Fibroblast of pulmonary artery (primary cell): ENCODE measurements at places on chromosomes 6 and 20.

GRCh38 chr20:63843222-63843621 is 12.2 kb upstream of the ZBTB46 start:
- no peak for DNase-seq

DNA sequence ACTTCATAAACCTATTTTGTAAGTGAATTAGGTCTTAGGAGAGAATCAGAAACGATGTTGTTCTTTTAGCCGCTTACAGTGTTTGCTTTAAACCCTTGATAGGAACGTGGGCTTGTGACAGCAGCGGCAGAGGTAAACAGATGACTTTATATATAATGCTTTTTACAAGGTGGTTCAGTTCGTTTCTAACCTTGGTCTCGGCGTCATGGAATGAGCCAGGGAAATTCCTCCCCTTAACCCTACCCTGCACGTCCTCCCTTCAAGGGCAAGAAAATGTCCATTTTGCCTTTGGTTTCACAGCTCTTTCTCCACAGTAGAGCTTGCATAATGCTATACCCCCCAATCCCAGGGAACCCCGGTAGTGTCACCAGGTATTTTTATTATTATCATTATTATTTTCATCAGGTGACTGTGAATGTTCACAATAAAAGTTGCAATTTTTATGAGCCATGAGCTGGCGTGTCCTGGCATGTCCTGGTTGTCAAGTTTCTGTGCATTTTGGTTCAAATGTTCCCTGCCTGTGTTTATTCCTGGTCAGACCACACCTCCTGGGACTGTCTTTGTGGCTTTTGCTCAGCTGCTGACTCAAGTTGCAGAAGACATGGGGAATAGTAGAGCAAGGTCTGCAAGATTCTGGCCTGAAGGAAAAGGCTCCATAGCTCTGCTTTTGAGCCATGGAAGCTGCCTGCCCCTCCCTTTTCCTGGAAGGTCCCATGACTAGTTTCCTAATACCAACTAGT is 112.8 kb upstream of the BMP2 start:
- DNase-seq, result no peak

- no peak for DNase-seq
Observed at GRCh38 chr6:137487181-137487868, 6.9 kb downstream of the OLIG3 start.

- peak; percentile 39 for DNase-seq
Observed at GRCh38 chr6:157461000-157461915, 80.3 kb downstream of the ZDHHC14 start.

GRCh38 chr20:38406476-38406875 is 28.7 kb downstream of the SNHG17 start:
- no peak for DNase-seq

GRCh38 chr6:83838727-83839126 is 14.4 kb upstream of the RIPPLY2 start:
- DNase-seq, result no peak

DNA sequence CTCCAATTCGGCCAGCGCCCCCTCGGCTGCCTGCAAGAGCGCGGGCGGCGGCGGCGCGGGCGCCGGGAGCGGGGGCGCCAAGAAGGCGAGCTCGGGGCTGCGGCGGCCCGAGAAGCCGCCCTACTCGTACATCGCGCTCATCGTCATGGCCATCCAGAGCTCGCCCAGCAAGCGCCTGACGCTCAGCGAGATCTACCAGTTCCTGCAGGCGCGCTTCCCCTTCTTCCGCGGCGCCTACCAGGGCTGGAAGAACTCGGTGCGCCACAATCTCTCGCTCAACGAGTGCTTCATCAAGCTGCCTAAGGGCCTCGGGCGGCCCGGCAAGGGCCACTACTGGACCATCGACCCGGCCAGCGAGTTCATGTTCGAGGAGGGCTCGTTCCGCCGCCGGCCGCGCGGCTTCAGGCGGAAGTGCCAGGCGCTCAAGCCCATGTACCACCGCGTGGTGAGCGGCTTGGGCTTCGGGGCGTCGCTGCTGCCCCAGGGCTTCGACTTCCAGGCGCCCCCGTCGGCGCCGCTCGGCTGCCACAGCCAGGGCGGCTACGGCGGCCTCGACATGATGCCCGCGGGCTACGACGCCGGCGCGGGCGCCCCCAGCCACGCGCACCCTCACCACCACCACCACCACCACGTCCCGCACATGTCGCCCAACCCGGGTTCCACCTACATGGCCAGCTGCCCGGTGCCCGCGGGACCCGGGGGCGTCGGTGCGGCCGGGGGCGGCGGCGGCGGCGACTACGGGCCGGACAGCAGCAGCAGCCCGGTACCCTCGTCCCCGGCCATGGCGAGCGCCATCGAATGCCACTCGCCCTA is 963 bp downstream of the FOXF2 start:
- DNase-seq, result peak; percentile 47

- peak; percentile 65 for DNase-seq
Observed at GRCh38 chr20:56429502-56429901, 17.4 kb downstream of the CASS4 start.

- DNase-seq, result peak; percentile 83
Observed at GRCh38 chr6:15608396-15608795, 54.4 kb downstream of the DTNBP1 start.
